Chondrocyte (in vitro differentiated cells): ENCODE measurements at places on chromosomes 12 and 14. TPM values are rescaled to one million over a fixed set of nuclear protein-coding genes. Genes with fewer than 3 reads are reported as not detected.

DNA sequence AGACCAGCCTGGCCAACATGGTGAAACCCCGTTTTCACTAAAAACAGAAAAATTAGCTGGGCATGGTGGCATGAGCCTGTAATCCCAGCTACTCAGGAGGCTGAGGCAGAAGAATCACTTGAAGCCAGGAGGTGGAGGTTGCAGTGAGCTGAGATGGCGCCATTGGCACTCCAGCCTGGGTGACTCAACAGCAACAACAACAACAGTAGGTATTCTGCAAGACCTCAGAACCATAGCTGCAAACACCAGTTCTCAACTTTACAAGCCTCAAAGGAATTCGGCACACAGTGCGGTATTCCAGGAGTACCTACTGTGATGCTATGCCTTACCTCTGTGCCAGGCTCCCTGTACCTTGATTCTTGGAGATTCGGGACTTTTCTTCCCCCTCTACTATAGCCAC, 15.8 kb downstream of the FOXN3 start:
- no peak overlapping the region for H3K4me3 ChIP-seq
- no peak for DNase-seq
- H3K4me1 ChIP-seq = peaks cover 47% of the 10 kb centered on the region
- H3K36me3 ChIP-seq = peaks cover 10% of the 10 kb centered on the region
- H3K27ac ChIP-seq = peak overlapping the region; percentile 37
- no peaks in the 10 kb centered on the region for H3K27me3 ChIP-seq

- no peak for DNase-seq
- H3K36me3 ChIP-seq = peaks cover 2% of the 10 kb centered on the region
- H3K4me1 ChIP-seq = peaks cover 9% of the 10 kb centered on the region
Measured at GRCh38 chr12:52268212-52268611, 6.2 kb upstream of the KRT86 start.

- peaks cover 5% of the 10 kb centered on the region for H3K4me1 ChIP-seq
- no peak overlapping the region for H3K27ac ChIP-seq
- no peaks in the 10 kb centered on the region for H3K36me3 ChIP-seq
- no peak for DNase-seq
- no peak overlapping the region for H3K4me3 ChIP-seq
- H3K27me3 ChIP-seq = no peaks in the 10 kb centered on the region
Measured at GRCh38 chr14:53156238-53156637, 3.1 kb upstream of the DDHD1 start.

DNA sequence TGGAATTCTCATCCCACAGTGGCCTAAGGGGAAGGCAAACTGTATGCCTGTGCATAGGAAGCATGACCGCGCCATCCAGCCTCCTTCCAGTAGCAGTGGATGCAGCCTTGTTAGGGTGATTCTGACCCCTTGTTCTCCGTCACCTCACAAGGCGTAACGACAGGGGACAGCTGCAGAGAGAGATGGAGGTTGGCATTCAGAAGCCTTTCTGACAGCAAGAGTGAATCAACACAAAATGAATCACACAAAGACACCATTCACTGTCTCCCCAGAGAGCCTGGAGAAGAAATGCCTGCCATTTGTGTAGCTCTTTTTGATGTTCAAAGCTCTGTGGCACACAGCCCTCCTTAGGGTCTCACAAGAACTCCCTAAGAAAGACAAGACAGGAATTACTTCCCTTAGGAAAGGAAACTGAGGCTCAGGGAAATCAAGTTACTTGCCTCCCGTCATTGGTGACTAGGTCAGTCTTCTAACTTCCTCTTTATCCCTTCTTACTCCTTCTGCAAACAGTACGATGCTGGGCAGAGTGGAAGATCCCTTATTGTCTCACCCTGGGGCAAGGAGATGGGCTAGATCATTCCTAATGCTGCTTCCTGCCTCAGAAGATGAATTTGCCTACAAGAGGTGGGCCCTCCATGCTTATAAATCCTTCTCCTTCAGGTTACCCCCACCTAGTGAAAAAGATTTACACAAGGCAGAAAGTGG, 280.9 kb downstream of the CACNA1C start:
- H3K27me3 ChIP-seq = no peaks in the 10 kb centered on the region
- no peak for DNase-seq
- peaks cover 83% of the 10 kb centered on the region for H3K4me1 ChIP-seq
- H3K36me3 ChIP-seq = peaks cover 2% of the 10 kb centered on the region

GRCh38 chr14:23237772-23238594, at the start of gene RNF212B:
RNF212B (plus strand) TSS chr14:23237936; CDS start chr14:23240346, 2,410 bp downstream.
- peak; percentile 95 for DNase-seq
- H3K36me3 ChIP-seq = no peaks in the 10 kb centered on the region
- peaks cover 8% of the 10 kb centered on the region for H3K4me1 ChIP-seq
- peaks cover 19% of the 10 kb centered on the region for H3K27me3 ChIP-seq
- peak within 1 kb of the TSS; percentile 72 for H3K4me3 ChIP-seq

- no peaks in the 10 kb centered on the region for H3K4me1 ChIP-seq
- DNase-seq = no peak
- H3K36me3 ChIP-seq = no peaks in the 10 kb centered on the region
- H3K27ac ChIP-seq = no peak overlapping the region
- H3K4me3 ChIP-seq = no peak overlapping the region
Measured at GRCh38 chr14:82757776-82758175, 1224.1 kb upstream of the SEL1L start.

DNA sequence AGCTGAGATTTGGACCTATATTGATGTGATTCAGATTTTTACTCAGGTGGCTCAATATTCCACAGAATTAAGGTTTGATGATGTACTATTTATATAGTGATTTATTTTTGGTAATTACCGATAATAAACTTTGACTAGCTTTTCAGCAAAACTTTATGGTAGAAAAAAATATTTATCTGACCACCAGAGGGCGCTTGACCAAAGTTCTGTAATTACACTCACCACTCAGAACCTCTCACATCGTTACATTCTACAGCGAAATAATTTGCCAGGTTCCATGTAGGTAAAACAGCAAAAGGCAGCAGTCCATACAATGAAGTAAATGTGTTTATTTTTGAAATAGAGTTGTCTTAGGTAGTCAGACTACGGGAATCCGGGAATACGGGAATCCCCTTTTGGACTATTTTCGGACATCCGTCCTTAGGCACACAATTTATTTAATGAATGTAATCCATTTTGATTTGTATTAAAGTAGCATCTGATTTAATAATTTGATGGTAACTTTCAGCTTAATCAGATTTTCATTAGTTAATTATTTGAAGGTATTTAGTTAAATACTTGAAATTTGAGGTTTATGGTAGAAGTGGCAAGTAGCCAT, 143.0 kb upstream of the DDHD1 start:
- no peak overlapping the region for H3K27ac ChIP-seq
- H3K4me3 ChIP-seq = no peak overlapping the region
- no peaks in the 10 kb centered on the region for H3K27me3 ChIP-seq

GRCh38 chr14:101179691-101180211, 276.2 kb upstream of the RTL1 start:
- DNase-seq = peak; percentile 86
- no peak overlapping the region for H3K27ac ChIP-seq
- H3K4me1 ChIP-seq = no peaks in the 10 kb centered on the region
- H3K36me3 ChIP-seq = peaks cover 2% of the 10 kb centered on the region
- no peak overlapping the region for H3K4me3 ChIP-seq

GRCh38 chr12:42118136-42118879, 26.4 kb downstream of the GXYLT1 start:
- H3K4me3 ChIP-seq = no peak overlapping the region
- peak overlapping the region; percentile 39 for H3K27ac ChIP-seq
- no peaks in the 10 kb centered on the region for H3K27me3 ChIP-seq
- no peak for DNase-seq

GYS2 gene
- not detected in 3 replicates for total RNA-seq

DNA sequence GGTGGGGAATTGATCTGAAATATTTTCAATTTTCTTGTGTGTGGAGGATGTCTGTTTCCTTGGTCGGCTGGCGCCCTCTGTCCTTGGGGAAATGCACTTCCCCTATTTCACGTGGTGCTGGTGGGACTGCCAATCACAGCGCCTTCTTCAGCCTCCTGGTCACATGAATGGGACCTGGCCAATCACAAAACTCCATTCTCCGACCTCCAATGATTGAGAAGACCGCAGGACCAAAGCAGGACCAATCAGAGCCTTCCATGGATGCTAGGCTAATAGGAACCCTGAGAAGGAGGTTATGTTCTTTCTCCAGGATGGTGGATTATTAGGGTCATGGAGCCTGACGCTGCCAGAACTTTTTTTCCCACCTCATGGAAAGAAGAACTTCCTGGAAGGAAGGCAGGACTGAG, 188.7 kb downstream of the TTC8 start:
- no peaks in the 10 kb centered on the region for H3K4me1 ChIP-seq
- no peak overlapping the region for H3K27ac ChIP-seq
- H3K36me3 ChIP-seq = no peaks in the 10 kb centered on the region
- no peak for DNase-seq
- H3K27me3 ChIP-seq = peaks cover 3% of the 10 kb centered on the region
- H3K4me3 ChIP-seq = no peak overlapping the region

SCN8A gene
- total RNA-seq = 3.8 to 4.4 TPM (median 4.1 TPM) in 3 replicates

NEDD8 gene
- total RNA-seq = 154 to 169 TPM (median 159 TPM) in 3 replicates

- H3K36me3 ChIP-seq = peaks cover 16% of the 10 kb centered on the region
- H3K4me3 ChIP-seq = peak overlapping the region; percentile 19
- H3K27me3 ChIP-seq = no peaks in the 10 kb centered on the region
- H3K4me1 ChIP-seq = peaks cover 67% of the 10 kb centered on the region
- peak overlapping the region; percentile 85 for H3K27ac ChIP-seq
Measured at GRCh38 chr14:101972126-101972866, 7.9 kb downstream of the DYNC1H1 start.

- no peaks in the 10 kb centered on the region for H3K4me1 ChIP-seq
- no peak for DNase-seq
- peaks cover 1% of the 10 kb centered on the region for H3K36me3 ChIP-seq
- H3K4me3 ChIP-seq = no peak overlapping the region
Measured at GRCh38 chr12:102702447-102703114, 214.5 kb downstream of the PAH start.

DNA sequence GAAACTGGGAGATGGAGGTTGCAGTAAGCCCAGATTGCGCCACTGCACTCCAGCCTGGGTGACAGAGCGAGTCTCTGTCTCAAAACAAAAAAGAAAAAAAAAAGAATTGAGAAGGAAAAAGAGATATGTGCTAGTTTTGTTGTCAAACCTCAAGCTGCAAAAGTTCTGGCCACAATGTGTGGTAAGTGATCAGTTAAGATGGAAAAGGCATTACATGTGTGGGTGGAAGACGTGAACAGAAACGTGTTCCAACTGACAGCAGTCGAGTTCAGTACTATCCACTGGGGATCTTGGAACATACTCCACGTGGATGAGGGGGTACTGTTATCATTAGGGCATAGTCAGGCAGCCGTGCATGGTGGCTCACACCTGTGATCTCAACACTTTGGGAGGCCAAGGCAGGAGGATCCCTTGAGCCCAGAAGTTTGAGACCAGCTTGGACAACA, 17.3 kb downstream of the GPR68 start:
- no peak overlapping the region for H3K27ac ChIP-seq
- no peaks in the 10 kb centered on the region for H3K27me3 ChIP-seq
- H3K4me3 ChIP-seq = no peak overlapping the region
- peaks cover 4% of the 10 kb centered on the region for H3K4me1 ChIP-seq

GRCh38 chr14:97273540-97273939, 476.4 kb downstream of the VRK1 start:
- H3K27ac ChIP-seq = no peak overlapping the region
- no peak overlapping the region for H3K4me3 ChIP-seq
- DNase-seq = no peak
- peaks cover 9% of the 10 kb centered on the region for H3K27me3 ChIP-seq

LRFN5 gene
- total RNA-seq = 0.10 TPM in 1 of 3 replicates, not detected in the others

- no peaks in the 10 kb centered on the region for H3K4me1 ChIP-seq
- H3K36me3 ChIP-seq = no peaks in the 10 kb centered on the region
- no peak overlapping the region for H3K4me3 ChIP-seq
- H3K27me3 ChIP-seq = peaks cover 9% of the 10 kb centered on the region
Measured at GRCh38 chr12:101414533-101415119, 7.1 kb upstream of the ARL1 start.

IL31 gene
- not detected in 3 replicates for total RNA-seq

GLIPR1L1 gene
- total RNA-seq = not detected in 3 replicates

KRT75 gene
- total RNA-seq = not detected in 3 replicates

DNA sequence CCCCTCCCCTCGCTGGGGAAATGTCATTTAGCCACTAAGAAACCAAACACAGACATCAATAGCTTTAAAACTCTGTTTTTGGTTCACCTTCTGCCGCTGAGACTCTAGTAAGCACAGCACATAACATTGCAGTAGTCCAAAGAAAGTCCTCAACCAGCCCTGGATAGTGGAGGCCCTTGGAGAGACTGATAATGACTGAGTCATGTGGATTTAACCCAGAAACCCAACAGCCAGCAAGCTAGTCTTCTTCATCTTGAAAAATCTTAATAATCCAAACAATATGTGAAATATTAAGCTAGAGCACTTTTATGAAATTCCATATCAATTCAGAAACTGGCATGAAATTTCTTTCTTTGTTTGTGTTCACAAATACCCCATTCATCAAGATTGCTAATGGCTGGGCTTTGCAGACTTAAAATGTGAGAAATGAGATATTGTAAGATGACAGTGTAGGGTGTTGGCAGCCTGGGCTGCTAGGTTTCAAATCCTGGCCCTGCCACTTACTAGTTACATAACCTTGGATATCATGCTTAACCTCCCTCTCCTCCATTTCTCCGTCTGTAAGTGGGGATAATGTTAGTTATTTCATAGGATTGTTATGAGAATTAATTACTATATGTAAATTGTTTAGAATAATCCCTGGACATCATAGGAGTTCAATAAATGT, 40.1 kb downstream of the RERG start:
- H3K4me1 ChIP-seq = peaks cover 54% of the 10 kb centered on the region
- H3K4me3 ChIP-seq = no peak overlapping the region
- no peak for DNase-seq
- no peak overlapping the region for H3K27ac ChIP-seq
- H3K36me3 ChIP-seq = no peaks in the 10 kb centered on the region
- no peaks in the 10 kb centered on the region for H3K27me3 ChIP-seq

GRCh38 chr14:53390008-53390407, 236.9 kb upstream of the DDHD1 start:
- H3K27me3 ChIP-seq = no peaks in the 10 kb centered on the region
- peaks cover 5% of the 10 kb centered on the region for H3K36me3 ChIP-seq
- DNase-seq = no peak
- H3K4me3 ChIP-seq = no peak overlapping the region
- peaks cover 10% of the 10 kb centered on the region for H3K4me1 ChIP-seq
- no peak overlapping the region for H3K27ac ChIP-seq

GRCh38 chr14:99038431-99038820, 233.6 kb downstream of the BCL11B start:
- no peak overlapping the region for H3K4me3 ChIP-seq
- H3K27ac ChIP-seq = peak overlapping the region; percentile 73
- H3K27me3 ChIP-seq = no peaks in the 10 kb centered on the region
- no peak for DNase-seq
- peaks cover 38% of the 10 kb centered on the region for H3K4me1 ChIP-seq

DNA sequence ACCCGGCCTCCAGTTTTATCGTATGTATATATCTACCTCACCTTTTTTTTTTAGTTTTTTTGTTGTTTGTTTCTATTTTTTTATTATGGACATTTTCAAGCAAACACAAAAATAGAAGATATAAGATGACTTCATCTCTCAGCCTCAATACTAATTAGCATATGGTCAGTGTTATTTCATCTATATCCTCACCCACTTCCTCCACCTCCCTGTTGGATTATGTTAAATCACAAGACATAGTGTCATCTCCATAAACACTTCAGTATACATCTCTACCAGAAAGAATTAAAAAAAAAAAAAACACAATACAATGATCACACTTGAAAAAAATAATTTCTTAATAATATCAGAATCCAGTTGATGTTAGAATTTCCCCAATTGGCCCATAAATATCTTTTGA, 34.9 kb downstream of the RAB35 start:
- peaks cover 11% of the 10 kb centered on the region for H3K4me1 ChIP-seq
- no peak for DNase-seq
- peaks cover 1% of the 10 kb centered on the region for H3K36me3 ChIP-seq
- H3K27ac ChIP-seq = no peak overlapping the region

- H3K4me1 ChIP-seq = peaks cover 66% of the 10 kb centered on the region
- peaks cover 2% of the 10 kb centered on the region for H3K36me3 ChIP-seq
- peak overlapping the region; percentile 94 for H3K27ac ChIP-seq
- H3K4me3 ChIP-seq = no peak overlapping the region
- H3K27me3 ChIP-seq = no peaks in the 10 kb centered on the region
- DNase-seq = peak; percentile 79
Measured at GRCh38 chr14:64763085-64763782, 59.0 kb downstream of the PLEKHG3 start.
